ENCODE measurements at places on chromosomes 13 and 19.

GRCh38 chr19:37990362-37990761 lies 83.4 kb downstream of the SIPA1L3 start:
- DNase-seq = no peak

- no peak for DNase-seq
Observed at GRCh38 chr19:10544753-10545251, 1.1 kb downstream of the ATG4D start.

- DNase-seq = no peak
Observed at GRCh38 chr13:60152114-60152513, 11.6 kb downstream of the DIAPH3 start.

GRCh38 chr13:88464851-88465250 lies 793.7 kb downstream of the SLITRK5 start:
- no peak for DNase-seq

DNA sequence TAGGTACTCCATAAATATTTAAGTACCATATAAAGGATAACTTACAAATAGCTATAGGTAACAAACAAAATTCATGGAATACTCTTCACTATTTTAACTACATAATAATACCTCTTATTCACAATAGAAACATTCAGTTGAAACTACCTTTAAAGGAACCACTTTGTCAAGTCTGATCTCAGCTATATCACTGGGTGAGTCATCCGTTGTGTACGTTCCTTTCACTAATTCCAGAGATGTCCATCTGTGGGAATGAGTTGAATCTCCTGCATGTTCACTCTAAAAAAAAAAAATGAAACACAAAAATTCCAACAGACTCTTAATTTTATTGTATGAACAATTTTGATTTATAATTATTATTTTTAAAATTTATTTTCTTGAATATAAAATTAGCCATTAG lies 149.4 kb upstream of the FBXL3 start:
- no peak for DNase-seq

GRCh38 chr19:39671739-39672363 lies 16.1 kb downstream of the LGALS16 start:
- DNase-seq = no peak

DNA sequence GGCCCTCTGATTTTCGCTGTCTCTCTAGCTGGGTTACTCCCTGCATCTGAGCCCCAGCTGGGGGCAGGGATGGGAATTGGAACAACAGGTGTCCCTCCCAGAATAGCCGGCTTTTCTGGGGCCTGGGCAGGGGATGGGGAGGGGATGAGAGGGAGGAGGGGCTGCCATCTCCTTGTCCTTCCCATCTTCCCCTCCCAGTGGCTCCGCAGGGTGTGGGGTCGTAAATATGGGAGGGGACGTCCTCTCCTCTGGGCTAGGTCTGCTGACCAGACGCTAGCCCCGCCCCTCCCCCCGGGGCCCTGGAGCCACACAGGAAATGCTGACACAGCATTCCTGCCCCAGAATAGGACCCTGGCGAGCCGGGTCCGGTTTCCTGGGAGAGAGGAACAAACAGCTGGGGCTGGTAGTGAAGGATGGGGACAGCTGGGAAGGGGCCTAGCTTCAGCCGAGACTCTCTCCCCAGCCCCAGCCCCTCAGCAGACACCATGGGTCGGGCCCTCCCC lies 1.1 kb downstream of the RYR1 start:
- DNase-seq = no peak

All from stimulated activated CD8-positive, alpha-beta memory T cell treated with anti-CD3 and anti-CD28 coated beads, Interleukin-4, amount 100 ng/mL, for 4 hours (primary cell).